ENCODE measurements at places on chromosomes 16 and 17.

- no peak for DNase-seq
Measured at GRCh38 chr17:80816241-80817103, 175.2 kb upstream of the CHMP6 start.

DNA sequence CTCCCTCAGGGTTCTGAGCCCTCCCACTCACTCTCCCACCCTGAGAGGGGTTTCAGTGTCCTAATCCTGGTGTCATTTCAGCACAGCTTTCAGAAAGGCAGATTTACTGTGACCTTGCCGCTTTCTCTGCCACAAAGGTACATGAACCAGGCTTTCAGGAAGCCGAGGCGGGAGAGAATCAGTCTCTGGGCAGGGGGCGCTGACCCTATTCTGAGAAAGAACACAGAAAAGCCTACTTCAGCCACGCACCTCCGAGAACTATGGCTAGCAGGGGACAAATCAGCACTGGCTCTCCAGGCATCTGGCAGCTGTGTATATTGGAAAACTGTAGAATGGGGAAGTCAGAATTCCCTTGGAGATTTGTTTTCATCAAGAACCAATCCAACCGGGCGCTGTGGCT, 57.7 kb upstream of the BCAR1 start:
- no peak for DNase-seq

DNA sequence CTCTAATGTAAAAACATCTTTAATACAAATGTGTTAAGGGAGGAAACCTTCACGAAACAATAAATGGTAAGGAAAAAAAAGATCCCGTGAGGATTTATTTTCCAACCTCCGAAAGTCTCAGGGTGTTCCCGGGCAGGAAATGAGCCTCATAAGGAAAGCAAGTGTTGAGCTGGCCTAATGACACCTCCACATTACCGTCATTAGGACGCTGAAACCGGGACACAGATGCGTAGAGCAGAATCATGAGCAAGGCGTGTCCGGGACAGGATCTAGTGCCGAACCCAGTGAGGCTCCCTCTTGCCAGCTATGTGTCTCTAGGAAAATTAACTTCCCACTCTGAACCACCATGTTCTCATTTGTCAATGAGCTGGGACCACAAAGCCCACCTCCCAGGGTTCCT, 22.7 kb upstream of the CYTH1 start:
- DNase-seq: no peak

DNA sequence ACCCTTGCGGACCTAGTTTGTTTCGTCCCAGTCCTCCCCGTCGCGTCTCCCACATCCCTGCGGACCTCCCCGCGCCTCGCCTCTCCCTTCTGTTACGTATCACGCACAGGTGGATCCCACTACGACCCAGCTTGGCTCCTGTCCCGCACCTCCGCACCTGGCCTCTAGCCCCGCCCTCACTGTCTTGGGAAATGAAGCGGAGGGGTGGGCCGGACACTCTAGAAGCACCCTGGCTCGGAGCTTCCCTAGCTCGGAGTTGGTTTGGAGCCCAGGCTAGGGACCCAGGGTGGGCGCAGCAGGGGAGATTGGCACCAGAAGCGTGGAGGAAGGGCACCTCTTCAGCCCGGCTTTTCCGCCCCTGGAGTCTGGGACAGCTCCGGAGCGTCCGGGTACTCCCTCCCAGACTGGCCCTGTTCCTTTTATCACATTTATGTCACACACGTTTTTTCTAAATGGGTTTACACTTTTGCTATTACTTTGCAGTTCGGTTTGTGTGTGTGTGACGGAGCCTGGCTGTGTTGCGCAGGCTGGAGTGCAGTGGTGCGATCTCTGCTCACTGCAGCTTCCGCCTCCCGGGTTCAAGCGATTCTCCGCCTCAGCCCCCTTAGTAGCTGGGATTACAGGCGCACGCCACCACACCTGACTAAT, 1.4 kb upstream of the CEMP1 start:
- DNase-seq: no peak

GRCh38 chr17:10745231-10745630, 15.4 kb upstream of the TMEM220 start:
- DNase-seq: no peak

DNA sequence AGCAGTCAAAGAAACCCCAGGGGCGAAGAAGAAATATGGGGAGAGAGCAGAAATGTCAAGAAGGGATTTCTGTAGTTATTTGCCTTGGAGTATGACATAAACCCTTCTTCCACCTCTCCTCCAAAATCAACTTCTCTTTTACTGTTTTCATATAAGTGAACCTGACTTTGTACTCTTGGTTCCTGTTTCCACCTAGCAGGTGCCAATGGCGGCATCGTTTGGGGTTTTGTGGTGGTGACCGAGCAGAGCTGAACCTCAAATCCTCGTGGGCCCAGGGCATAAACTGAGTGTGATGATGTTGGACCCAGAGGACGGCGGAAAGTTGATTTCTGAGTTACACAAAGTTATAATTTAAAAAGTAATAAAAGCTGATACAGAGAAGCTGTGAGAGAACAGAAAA, 39.6 kb upstream of the PSMD7 start:
- DNase-seq: no peak

GRCh38 chr17:73174126-73174525, 9.3 kb downstream of the SSTR2 start:
- no peak for DNase-seq
